ENCODE measurements at places on chromosomes 2 and 18.

DNA sequence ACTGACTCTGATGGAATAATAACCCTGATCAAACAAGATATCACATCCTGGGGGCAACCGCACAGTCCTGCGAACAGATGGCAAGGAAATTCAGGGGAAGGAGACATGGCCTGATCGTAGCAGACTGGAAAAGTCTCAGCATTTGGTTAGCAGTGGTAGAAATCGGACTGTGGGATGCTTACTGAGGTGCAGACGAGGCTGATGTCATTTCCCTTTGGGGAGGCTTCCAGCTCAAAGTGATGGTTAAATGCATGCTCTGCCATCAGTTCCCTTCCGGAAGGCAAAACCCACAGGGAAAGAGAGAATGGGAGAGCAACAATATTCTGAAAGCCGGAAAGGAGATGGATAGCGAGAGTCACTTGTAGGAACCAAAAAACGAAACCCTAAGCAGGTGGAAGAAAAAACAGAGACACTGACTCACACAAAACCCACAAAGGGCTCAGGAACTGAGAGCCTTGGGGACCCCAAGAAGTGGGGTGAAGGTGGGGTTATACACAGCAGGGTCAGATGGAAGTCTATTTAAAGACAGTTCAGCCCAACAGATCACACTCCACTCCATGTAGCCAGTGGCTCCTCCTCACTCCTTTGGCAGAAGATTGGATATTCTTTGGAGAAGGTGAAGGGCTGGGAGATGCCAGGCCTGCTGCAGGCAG, 93.1 kb downstream of the INPP5D start:
- DNase-seq: no peak

DNA sequence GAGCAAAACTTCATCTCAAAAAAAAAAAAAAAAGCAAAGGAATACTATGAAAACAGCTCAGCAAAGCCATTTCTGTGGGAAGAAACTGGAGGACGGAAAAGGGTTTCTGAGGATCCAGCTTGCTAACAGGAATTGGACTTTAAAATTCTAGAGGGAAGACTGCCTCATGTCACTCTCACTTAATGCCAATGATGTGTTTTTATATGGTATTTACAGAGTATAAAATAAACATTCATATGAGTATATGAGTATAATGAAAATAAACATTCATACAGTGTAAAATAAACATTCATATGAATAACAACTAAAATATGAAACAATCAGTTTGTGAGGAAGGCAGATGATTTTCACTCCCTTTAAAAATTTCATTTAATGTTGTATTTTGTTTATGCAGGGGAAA, 43.9 kb downstream of the CHMP3 start:
- no peak for DNase-seq

GRCh38 chr2:120239488-120240287, 13.0 kb upstream of the RALB start:
- no peak for DNase-seq

DNA sequence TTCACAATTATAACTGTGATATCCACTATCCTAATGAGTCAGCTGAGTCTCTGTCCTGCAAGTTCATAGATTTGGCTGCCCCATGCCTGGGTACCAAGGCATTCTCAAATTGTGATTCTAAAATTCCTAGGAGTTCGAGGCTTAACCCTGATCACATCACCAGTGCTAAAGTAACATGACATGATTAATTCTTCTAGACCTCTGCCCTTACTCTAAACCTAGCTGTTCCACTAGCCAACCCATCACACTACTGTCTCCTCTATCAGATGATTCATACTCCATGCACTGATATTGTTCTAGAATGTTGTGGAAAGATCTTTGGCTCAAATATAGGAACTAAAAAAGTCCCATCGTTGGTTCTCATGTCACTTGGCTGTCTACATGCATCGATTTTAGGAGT, 487.6 kb downstream of the PIK3C3 start:
- DNase-seq: no peak

DNA sequence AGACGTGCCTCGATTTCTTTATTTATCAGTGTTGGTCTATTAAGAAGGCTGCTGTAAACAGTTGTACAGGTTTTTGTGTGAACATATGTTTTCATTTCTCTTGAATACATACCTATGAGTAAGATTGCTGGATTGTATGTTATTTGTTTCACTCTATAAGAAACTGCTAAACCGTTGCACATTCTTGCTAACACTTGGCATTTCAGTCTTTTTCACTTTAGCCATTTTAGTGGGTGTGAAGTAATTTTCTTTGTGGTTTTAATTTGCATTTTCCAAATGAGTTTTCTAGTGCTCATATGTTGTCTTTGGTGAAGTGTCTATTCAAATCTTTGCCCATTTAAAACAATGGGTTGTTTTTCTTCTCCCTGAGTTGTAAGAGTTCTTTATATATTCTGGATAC, 221.5 kb upstream of the SMAD7 start:
- DNase-seq: no peak

- DNase-seq: no peak
These were observed 48.3 kb downstream of the ZNF804A start for GRCh38 chr2:184646593-184646992.

DNA sequence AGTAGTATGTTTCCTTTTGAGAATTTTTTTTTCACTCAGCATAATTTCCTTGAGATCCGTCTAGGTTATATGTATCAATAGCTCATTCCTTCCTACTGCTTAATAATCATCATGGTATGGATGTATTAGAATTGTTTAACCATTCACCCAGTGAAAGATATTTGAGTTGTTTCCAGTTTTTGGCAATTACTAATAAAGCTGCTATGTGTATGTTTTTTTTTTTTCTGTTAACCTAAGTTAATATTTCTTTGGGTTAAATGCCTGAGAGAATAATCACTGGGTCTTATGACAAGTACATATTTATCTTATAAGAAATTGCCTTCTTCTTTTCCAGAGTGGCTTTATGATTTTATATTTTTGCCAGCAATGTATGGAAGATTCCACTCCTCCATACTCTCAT, 96.4 kb upstream of the ST6GAL2 start:
- no peak for DNase-seq

- no peak for DNase-seq
These were observed 50.7 kb downstream of the DAPL1 start for GRCh38 chr2:158845859-158846258.
